ENCODE measurements at places on chromosomes 12 and 14. TPM values are rescaled to one million over a fixed set of nuclear protein-coding genes. Genes with fewer than 3 reads are reported as not detected.

GRCh38 chr12:43241986-43242385, 310.0 kb downstream of the ADAMTS20 start:
- peak; percentile 0 for DNase-seq

GRCh38 chr12:107126796-107127481, 33.6 kb upstream of the CRY1 start:
- DNase-seq = peak; percentile 2

- no peak for DNase-seq
These were observed 57.0 kb downstream of the ZNF664 start for GRCh38 chr12:124030008-124030407.

- DNase-seq = no peak
These were observed 16.4 kb upstream of the PLEKHH1 start for GRCh38 chr14:67516676-67517075.

- DNase-seq = no peak
These were observed 23.5 kb downstream of the ADGRD1 start for GRCh38 chr12:130977046-130977742.

GRCh38 chr12:27505109-27505508, 18.9 kb upstream of the PPFIBP1 start:
- DNase-seq = peak; percentile 49

Gene ERBB3
- 2.5 TPM for total RNA-seq

Gene KRT80
- 3.8 TPM for total RNA-seq

Gene SIVA1
- 81.3 TPM for total RNA-seq

DNA sequence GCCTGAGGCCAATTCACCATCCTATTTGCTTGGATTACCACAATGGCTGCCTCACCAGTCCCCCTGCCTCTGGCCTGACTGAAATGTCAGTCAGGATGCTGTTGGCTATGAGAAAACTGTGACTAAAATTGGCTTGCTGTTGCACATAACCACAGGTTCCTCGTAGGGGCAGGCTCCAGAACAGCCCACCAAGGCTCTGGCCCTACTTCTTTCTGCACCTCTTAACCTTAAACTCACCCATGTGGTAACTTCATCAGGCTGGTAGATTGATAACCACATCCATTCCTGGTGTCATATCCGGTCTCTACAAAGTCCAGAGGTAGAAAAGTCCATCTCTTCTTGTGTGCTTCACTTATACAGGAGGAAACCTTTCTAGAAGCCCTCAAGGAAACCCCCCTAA, 172.4 kb upstream of the PLXNC1 start:
- no peak for DNase-seq

GRCh38 chr12:108146035-108146893, 17.2 kb downstream of the WSCD2 start:
- no peak for DNase-seq

Gene HELB
- 2.1 TPM for total RNA-seq

Gene KNTC1
- total RNA-seq = 25.0 TPM

DNA sequence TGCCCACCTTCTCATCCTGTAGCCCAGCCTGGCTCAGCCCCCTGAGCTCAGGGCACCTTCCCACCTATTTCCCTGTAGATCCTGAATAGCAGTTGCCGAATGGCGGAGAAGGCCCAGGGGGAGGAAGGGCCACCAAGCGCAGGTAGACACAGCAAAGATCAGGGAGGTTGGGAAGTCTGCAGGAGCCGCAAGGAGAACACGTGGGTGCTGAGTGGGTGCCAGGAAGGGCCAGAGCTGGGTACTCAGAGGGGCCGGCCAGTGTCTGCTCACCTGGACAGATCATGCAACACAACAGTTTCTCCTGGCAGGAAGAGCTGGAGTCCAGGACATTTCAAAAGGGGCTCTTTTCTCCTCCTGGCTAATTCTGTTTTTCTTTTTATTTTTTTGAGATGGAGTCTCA, 30.6 kb downstream of the CHGA start:
- DNase-seq = no peak

DNA sequence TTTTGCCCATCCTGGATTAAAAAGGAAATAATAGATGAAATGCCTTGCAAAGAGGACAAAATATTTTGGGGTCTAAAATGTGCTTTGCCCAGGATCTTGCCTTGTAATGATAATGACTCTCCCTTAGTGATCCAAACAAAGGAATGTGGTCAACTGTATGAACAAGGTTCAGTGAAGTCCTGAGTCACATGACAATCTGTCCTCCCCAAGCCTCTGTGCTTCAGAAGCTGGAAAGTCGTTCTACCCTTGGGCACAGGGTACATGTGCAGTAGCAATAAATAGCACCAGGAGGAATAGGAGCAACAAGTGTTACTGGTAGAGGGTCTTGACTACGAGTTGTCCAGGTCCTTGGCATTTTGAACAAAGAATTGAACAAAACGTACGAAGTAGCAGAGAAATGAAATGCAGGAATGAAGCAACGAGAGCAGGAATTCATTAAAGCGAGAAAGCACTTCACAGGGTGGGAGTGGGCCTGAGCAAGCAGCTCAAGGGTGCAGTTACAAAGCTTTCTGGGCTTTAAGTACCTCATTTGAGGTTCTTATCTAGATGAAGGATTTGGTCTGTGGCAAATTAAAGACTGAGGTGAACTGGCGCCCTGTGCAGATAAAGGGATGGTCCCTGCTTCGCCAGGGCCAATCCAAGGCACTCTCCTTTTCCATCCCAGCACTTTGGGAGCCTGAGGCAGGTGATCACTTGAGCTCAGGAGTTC, 65.8 kb downstream of the RESF1 start:
- DNase-seq = no peak

- peak; percentile 97 for DNase-seq
These were observed 1.3 kb upstream of the MYG1 start for GRCh38 chr12:53298164-53298563.

- DNase-seq = no peak
These were observed 62.2 kb downstream of the CLMN start for GRCh38 chr14:95257521-95257920.

GRCh38 chr12:121297435-121297991, 1.0 kb upstream of the CAMKK2 start:
- DNase-seq = peak; percentile 23

- DNase-seq = no peak
These were observed 16.3 kb upstream of the CYP46A1 start for GRCh38 chr14:99667821-99668220.

Gene RPS6KA5
- 0.23 TPM for total RNA-seq

DNA sequence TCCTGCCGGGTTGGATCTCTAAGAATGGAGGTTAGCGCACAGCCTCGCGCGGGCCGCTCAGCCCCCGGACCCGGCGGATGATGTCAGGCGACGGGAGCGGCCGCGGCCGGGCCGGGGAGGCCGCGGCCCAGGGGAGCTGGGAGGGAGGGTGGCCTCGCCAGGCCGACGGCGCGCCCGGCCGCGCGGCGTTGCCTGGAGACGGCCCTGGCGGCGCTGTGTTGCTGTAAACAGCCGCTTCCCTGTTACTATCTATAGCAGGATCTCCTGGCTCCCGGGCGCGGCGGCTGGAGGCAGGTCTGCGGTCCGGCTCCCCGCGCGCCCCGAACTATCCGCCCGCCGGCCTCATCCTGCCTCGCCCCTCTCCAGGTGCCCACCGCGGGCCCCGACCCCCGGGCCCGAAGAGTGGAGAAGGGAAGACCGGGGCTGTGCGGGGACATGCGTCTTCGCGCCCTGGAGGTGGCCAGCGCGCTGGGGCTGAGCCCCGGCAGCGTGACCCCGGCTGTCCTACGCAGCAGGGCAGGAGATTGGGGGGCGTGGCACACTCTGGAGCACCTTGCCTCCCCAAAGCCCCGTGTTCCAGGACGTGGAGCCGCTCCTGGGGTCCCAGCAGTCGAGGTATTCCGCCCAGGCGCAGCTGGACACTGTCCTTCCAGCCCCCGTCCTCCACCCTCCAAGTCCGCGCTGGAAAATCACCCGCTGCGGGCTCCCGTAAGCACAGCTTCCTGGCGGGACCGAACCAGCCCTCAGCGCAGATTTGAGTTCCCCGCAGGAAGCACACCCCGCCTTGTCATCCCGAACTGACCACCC, 1.4 kb upstream of the FOS start:
- DNase-seq = peak; percentile 92

Gene TRIM9
- total RNA-seq = not detected

DNA sequence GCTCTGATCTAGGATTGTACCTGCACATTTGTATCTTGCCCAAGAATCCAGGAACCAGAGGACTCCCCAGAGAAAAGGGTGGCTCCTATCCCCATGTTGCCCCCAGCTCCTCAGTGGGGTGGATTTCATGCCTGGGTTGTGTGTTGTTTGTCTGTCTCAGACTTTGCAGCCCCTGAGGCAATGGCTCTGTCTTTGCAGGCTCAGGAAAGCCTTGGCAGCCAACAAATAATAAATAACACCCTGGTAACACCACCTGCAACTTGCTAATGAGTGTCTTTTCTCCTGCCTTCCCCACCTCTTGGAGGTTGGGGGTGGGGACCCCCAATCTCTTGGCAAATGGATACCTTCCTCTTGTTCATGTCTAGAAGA, 65.2 kb upstream of the CISTR start:
- DNase-seq = no peak

- DNase-seq = no peak
These were observed 173.9 kb downstream of the GXYLT1 start for GRCh38 chr12:41970744-41971143.

Gene WNT1
- not detected for total RNA-seq

Gene DHH
- not detected for total RNA-seq

Gene DNAI7
- total RNA-seq = 0.43 TPM

Gene SERPINA3
- not detected for total RNA-seq

DNA sequence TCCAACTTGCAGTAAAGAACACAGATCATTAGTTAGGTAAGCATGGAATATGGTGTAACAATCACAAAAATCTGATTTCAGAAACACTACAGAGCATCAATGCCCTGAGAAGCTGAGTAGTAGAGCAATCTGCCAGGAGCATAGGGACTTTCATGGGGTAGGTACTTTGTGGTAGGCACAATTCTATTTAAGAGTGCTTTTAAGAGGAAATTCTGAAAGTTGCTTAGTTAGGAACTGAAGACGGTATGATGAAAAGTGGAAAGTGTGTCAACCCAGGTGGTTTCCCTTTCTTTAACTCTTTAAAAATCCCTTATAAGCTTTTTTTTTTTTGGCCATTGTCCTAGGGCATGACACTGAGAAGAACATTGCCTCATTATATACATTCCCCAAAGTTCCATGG, 535.7 kb upstream of the FBXO33 start:
- no peak for DNase-seq

- DNase-seq = peak; percentile 1
These were observed 13.2 kb upstream of the SERPINA3 start for GRCh38 chr14:94598816-94599655.

- DNase-seq = no peak
These were observed 93.0 kb downstream of the SLC41A2 start for GRCh38 chr12:104865080-104865479.
